ENCODE measurements at places on chromosomes 1 and 21.

DNA sequence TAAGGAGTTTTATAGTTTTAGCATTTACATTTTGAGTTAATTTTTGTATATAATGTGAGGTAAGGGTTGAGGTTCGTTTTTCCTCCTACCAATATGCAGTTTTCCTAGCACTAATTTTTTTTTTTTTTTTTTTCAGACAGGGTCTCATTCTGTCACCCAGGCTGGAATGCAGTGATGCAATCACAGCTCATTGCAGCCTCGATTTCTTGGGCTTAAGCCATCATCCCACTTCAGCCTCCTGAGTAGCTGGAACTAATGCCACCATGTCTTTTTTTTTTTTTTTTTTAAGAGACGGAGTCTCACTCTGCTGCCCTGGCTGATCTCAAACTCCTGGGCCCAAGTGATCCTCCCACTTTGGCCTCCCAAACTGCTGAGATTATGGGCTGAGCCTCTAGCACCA lies 2.5 kb upstream of the UBASH3A start:
- DNase-seq = no peak

- DNase-seq = no peak
Measured at GRCh38 chr1:220564216-220564615, 36.3 kb downstream of the MARK1 start.

DNA sequence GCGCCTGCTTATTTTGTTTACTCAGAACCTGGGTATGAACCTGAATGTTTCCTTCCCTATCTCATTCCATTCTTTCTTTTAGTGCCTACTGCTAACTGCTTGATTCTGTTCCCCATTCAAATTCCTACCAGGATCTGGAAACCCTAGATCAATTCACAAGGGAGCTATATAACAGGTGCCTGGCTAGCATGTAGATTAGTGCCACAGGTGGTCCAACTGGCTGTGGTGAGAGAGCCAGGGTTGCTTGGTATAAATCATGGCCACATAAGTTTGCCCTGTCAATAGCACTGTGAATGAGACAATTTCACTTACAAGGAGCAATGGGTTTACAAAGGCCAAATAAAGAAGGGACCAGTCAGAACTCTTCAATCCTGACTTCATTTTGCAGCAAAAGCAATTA lies 6.6 kb upstream of the PRPF38B start:
- no peak for DNase-seq

GRCh38 chr1:36797761-36798160 lies 236.6 kb downstream of the GRIK3 start:
- no peak for DNase-seq

- no peak for DNase-seq
Measured at GRCh38 chr1:197413564-197413963, 145.5 kb downstream of the CRB1 start.

- DNase-seq = no peak
Measured at GRCh38 chr1:93704052-93704451, 22.4 kb upstream of the BCAR3 start.

DNA sequence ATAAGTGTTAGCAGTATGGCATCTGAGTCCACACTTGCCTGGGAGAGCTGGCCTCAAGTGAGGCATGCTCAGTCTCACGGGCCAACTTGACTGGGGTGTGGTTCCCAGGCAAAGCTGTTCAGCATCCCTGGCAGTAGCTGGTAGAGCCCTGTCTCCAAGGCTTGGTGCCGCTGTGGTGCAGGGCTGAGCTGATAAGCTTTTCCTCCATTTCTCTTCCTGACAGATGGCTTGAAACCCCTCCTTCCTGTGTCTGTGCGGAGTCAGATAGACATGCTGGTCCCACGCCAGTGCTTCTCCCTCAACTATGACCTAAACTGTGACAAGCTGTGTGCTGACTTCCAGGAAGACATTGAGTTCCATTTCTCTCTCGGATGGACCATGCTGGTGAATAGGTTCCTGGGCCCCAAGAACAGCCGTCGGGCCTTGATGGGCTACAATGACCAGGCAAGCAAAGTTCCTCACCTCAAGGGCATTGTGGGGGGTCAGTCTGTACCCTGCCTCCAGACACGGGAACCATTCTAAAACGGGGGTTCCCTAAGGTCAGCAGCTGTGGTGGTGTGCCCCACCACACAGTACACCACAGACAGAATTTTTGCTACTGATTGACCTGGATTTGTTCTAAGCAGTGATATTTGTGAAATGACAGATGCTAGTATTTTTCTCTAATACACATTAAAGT lies 13.7 kb upstream of the MIIP start:
- no peak for DNase-seq

DNA sequence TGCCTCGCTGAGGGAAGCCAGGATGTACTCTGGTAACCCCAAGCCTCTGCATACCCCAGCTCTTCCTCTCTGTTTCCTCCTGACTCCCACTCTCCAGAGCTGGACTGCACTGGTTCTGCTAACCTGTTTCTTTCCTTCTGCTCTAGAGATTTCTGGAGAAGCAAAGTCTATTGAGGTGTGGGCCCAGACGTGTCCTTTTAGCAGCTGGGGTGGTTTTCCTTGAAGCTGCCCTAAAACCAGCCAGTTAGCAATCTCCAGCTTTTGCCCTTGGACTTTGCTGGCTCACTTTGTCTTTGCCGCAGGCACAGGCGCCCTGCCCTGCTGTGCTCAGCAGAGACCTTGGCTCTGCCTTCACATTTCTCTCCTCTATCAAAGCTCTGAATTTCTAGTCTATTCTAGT lies 171.8 kb upstream of the IVNS1ABP start:
- no peak for DNase-seq

DNA sequence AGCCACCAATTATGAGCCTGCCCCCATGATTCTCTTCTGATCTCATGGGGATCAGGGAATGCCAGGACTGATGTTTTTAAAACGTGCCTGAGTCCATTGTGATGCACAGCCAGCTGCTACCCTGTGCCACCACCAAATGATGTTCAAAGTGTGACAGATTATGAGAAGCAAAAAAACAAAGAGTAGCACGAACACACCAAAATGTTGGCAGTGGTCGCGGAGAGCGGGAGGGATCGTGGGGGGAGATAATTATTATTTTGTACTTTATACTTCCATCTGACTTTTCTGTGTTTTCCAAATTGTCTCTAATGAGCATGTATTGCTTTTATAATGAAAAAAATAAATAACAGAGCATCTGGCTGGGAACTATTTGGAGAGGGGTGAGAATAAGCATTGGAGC lies 50.5 kb downstream of the EPHB2 start:
- DNase-seq = no peak

- no peak for DNase-seq
Measured at GRCh38 chr1:6848816-6849215, 63.6 kb downstream of the CAMTA1 start.

DNA sequence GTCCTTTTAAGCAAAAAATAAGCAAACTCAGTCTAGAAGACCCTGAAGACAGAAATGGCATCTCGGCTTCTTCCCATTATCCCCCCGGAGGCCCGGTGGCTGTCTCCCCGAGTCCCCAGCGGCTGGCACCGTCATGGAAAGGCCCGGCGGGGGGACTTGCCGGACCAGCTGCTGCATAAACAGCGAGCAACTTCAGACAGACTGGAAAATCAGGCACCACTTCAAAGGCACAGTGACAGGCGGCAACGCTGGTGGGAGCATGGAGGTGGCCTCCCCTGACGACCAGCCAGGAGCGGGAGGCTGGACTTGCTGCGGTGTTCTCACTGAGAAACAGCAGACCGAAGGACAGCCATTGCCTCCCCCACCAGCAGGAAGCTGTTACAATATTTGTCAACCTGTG lies 18.4 kb upstream of the C1QA start:
- DNase-seq = no peak

DNA sequence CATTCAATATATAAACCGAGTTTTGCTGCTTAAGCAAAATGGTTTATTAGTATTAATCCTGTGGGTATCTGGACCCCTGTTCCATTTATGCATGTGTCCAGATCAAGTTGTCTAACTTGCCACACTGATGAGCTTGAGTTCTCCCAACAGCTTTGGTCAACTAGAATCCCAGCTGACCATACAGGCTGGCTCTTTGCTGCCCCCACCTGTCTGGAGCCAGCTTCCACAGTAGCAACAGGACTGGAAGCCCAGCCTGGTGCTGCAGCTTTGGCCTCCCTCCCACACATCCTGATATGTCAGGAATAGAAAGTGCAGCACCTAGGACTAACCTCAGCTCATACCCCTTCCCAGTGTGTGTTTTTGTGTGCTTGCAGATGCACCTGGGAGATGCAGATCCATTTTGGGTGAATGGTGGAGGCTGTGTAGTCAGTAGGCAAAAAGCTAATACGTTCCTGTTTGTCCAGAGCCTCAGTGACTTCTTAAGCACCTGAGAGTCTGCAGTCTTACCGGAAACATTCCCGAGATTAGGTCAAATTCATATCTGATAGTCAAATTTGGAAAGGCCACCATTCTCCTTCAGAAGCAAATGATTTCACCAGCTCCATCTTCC lies 40.9 kb upstream of the BEND5 start:
- no peak for DNase-seq

- no peak for DNase-seq
Measured at GRCh38 chr1:13514821-13515220, 1.0 kb upstream of the LRRC38 start.

Measured in stimulated activated CD8-positive, alpha-beta memory T cell treated with anti-CD3 and anti-CD28 coated beads, Interleukin-4, amount 100 ng/mL, for 24 hours (primary cell).